ENCODE measurements at places on chromosomes 7 and 10.

GRCh38 chr10:3220853-3221252 is 48.3 kb upstream of the PITRM1 start:
- no peak for DNase-seq

- DNase-seq, result no peak
Measured at GRCh38 chr7:45919993-45920459, 1.0 kb downstream of the IGFBP3 start.

DNA sequence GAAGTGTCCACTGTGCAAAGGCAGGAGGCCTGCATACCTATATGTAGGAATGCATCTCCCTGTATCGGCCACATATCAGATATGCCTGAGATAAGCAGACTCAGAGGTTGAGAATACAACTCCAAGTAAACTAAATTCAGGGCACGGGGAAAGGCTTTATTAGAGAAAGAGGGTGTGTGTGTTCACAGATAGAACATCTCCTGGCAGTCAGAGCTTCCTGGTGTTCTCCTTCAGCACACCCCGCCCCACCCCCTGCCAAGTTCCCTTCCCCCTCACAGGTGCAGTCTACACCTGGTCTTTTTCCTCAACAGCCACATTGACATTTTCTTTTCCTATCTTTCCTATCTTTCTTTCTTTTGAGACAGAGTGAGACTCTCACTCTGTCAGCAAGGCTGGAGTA is 17.1 kb downstream of the GBX1 start:
- no peak for DNase-seq

DNA sequence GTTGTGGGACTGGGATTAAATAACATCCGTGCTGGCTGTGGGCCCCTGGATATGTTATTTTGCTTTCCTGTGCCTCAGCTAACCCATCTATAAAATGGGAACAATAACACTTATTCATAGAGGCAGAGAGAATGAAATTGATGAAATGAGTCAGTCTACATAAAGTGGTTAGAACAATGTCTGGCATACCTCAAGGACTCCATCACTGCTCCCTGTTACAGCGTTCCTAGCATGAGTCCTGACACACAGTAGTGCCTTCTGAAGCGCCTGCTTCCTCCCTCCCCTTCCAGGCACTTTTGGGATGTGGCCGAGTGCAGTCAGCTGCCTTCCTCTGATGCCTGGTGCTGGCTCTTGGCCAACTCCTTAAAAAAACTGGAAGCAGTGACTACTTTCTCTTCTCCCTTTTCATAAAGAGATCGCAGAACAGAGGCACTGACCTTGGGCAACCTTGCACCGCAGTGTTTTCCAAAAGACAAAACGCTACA is 108.4 kb upstream of the ZMIZ1 start:
- DNase-seq, result no peak

GRCh38 chr10:118106426-118106825 is 59.7 kb upstream of the RAB11FIP2 start:
- DNase-seq, result no peak

Data from stimulated activated CD8-positive, alpha-beta memory T cell treated with anti-CD3 and anti-CD28 coated beads, Interleukin-15, amount 100 ng/mL, for 48 hours (primary cell).